ENCODE measurements at places on chromosomes 12 and 14. TPM values are rescaled to one million over a fixed set of nuclear protein-coding genes. Genes with fewer than 3 reads are reported as not detected.

The ACOT6 gene
- 0.18 TPM for total RNA-seq

The PLEKHG3 gene
- total RNA-seq, result 7.1 TPM

The LRRC43 gene
- total RNA-seq, result 0.37 TPM

The ASCL1 gene
- not detected for total RNA-seq

DNA sequence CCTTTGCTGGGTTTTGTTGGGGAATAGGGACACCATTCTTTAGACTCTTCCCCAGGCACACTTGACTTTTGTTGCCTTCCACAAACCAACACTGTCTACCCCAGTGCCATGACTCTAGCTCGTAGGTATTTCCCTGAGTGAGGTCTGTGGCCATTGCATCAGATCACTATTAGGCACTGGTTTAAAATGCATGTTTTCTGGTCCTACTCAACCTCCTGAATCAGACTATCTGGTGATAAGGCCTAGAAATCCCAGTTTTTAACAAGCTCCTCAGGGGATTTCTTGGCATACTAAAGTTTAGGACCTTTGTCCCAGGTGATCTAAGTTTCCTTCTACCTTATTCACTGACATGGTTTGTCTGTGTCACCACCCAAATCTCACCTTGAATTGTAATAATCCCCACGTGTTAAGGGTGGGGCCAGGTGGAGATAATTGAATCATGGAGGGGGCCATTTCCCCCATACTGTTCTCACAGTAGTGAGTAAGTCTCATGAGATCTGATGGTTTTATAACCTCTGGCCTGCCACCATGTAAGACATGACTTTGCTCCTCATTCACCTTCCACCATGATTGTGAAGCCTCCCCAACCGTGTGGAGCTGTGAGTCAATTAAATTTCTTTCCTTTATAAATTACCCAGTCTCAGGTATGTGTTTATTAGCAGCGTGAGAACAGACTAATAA is 87.8 kb upstream of the PSMC1 start:
- H3K4me1 ChIP-seq, result no peaks in the 10 kb centered on the region
- H3K36me3 ChIP-seq, result no peaks in the 10 kb centered on the region
- DNase-seq, result no peak
- H3K27ac ChIP-seq, result no peak overlapping the region
- H3K4me3 ChIP-seq, result no peak overlapping the region
- H3K27me3 ChIP-seq, result peaks cover 10% of the 10 kb centered on the region

GRCh38 chr14:70885343-70886022 is 21.8 kb upstream of the PCNX1 start:
- peak overlapping the region; percentile 96 for H3K27ac ChIP-seq
- peak; percentile 84 for DNase-seq
- peaks cover 81% of the 10 kb centered on the region for H3K4me1 ChIP-seq
- no peaks in the 10 kb centered on the region for H3K27me3 ChIP-seq

DNA sequence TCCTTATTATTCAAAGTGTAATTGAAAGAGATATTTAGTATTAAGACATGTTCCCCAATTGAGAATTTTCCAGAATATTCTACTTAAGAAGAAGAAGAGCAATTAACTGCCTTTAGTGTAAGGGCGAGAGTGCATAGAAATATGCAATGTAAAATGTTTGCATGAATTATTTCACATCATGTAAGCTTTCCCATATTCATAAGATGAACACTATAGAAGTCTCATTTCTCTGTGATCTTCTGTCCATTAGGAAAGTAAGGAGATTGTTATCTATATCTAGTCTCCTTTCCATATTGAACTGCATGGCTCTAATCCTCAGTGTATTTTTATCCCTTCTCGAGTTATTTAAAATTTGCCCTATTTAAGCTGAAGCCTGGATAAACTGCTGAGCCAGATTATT is 17.1 kb upstream of the FGD4 start:
- no peak overlapping the region for H3K4me3 ChIP-seq
- no peaks in the 10 kb centered on the region for H3K4me1 ChIP-seq
- H3K27ac ChIP-seq, result no peak overlapping the region
- H3K27me3 ChIP-seq, result no peaks in the 10 kb centered on the region
- DNase-seq, result no peak

GRCh38 chr12:91271185-91271584 is 88.6 kb upstream of the DCN start:
- no peak for DNase-seq
- no peaks in the 10 kb centered on the region for H3K36me3 ChIP-seq
- H3K27ac ChIP-seq, result no peak overlapping the region
- H3K4me1 ChIP-seq, result no peaks in the 10 kb centered on the region
- peaks cover 17% of the 10 kb centered on the region for H3K27me3 ChIP-seq

DNA sequence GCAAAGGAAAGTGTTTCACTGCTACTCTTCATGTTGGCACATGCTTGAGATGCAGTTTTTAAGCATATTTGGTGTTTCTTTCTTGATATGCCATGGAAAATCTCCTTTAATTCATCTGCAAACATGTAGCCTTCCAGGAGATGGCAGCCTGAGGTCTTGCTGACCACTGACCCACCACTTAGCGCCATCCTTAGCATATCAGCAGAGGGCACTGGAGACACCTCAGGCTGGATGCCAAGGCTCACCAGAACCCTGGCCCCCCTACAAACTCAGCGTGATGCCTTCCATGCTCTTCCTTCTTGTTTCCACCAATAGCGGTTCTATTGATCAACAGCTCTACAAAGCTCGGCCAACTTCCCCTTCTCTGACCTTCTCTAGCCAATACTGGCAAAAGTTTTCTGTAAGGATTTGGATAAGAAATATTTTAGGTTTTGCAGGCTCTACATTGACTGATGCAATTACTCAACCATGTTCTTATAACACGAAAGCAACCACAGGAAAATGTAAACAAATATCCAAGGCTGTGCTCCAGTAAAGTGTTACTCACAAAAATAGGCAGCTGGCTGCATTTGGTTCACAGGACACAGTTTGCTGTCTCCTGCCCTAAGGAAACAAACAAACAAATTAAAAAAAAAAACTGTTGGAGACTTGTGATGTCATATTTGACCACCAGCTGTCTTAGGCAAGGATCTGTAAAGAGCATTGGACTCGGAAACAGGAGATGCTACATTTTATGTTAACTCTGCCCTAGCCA is 209.7 kb downstream of the SLC15A4 start:
- no peak overlapping the region for H3K27ac ChIP-seq
- H3K4me3 ChIP-seq, result no peak overlapping the region
- no peak for DNase-seq
- no peaks in the 10 kb centered on the region for H3K4me1 ChIP-seq

- H3K27ac ChIP-seq, result no peak overlapping the region
- no peaks in the 10 kb centered on the region for H3K27me3 ChIP-seq
- H3K4me1 ChIP-seq, result peaks cover 16% of the 10 kb centered on the region
Observed at GRCh38 chr12:103816663-103817062, 24.4 kb downstream of the NT5DC3 start.

- no peaks in the 10 kb centered on the region for H3K36me3 ChIP-seq
- no peaks in the 10 kb centered on the region for H3K27me3 ChIP-seq
- H3K27ac ChIP-seq, result no peak overlapping the region
- H3K4me3 ChIP-seq, result no peak overlapping the region
- H3K4me1 ChIP-seq, result no peaks in the 10 kb centered on the region
Observed at GRCh38 chr12:97487470-97487869, 24.9 kb downstream of the RMST start.

DNA sequence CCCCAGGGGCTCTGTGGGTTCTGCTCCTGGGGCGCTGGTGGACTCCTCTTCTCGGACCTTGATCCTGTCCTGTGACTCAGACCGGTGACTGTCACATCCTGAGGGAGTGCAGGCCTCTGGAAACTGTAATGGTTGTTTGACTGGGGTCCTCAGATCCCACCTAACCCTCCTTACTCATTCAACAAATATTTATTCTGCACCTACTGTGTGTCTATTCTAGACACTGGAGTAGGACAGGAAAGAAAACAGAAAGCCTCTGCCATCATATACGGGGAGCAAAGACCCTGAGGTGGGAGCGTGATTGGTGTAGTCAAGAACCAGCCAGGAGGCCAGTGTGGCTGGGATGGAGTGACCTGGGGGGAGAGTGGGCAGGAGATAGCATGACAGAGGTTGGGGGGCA is 47.6 kb downstream of the ESRRB start:
- no peak overlapping the region for H3K27ac ChIP-seq
- DNase-seq, result no peak
- H3K4me1 ChIP-seq, result no peaks in the 10 kb centered on the region

DNA sequence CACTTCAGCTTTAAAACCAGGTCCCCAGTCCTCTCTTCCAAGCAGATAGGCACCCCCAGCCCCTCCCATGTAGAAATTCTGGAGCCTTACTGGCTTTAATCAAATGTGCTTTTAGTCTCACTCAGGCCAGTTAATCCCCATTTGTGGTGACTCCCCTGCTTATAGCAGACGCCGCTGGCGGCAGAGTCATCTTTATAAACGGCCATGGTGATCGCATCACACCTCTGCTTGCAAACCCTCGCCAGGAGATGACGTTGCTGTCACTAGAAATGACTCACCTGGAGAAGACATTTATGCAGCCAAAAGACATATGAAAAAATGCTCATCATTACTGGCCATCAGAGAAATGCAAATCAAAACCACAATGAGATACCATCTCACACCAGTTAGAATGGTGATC is 369.3 kb downstream of the VRK1 start:
- H3K27me3 ChIP-seq, result no peaks in the 10 kb centered on the region
- H3K36me3 ChIP-seq, result no peaks in the 10 kb centered on the region
- no peaks in the 10 kb centered on the region for H3K4me1 ChIP-seq
- H3K27ac ChIP-seq, result no peak overlapping the region
- no peak for DNase-seq

DNA sequence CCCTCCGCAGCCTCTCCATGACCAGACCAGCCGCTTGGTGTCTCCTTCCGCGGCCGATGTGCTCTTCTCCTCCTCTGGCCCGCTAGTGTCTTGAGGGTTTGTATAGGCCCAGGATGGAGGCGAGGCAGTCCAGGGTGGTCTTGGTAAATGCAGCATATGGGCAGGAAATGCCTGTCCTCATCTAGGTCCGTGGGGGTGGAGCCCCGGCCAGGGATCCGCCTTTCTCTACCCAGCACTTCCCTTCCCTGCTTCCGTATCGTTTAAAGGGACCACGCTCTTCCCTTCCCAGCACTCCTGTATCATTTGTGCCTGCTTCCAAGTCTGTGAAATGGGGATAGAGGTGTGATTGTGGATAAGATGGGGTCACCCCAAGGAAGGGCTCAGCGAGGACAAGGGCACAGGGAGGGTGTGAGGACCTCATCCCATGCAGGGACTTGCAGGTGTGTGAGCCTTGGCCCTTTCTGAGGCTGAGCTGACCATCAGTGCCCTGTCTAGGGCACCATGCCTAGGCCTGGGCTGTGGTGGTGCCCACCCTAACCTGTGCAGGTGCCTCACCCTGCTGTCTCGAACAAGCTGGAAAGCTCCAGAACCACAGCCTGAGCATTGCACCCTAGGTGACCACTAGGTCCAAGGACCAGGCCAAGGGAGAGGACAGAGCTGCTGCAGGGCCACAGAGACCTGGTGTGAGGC is 326.8 kb upstream of the RTL1 start:
- H3K27ac ChIP-seq, result no peak overlapping the region
- no peaks in the 10 kb centered on the region for H3K4me1 ChIP-seq
- H3K4me3 ChIP-seq, result no peak overlapping the region

- H3K4me3 ChIP-seq, result no peak overlapping the region
- H3K27me3 ChIP-seq, result no peaks in the 10 kb centered on the region
- no peak for DNase-seq
- H3K36me3 ChIP-seq, result no peaks in the 10 kb centered on the region
- no peaks in the 10 kb centered on the region for H3K4me1 ChIP-seq
Observed at GRCh38 chr14:30195941-30196340, 268.3 kb upstream of the PRKD1 start.

DNA sequence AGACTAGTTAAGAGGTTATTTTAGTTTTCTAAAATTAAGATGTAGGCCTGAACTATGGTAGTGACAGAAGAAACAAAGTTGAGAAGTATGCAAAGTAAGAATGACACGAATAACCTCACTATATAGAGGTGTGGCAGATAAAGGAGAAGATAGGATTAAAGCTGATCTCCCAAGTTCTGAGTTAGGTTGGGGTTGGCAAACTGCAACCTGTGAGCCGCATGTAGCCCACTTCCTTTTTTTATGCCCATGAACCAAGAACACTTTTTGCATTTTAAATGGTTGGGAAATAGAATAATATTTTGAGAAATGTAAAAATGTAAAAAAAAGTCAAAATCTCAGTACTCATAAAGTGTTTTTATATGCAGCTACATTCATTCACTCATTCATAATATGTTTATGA is 34.3 kb downstream of the KTN1 start:
- peaks cover 11% of the 10 kb centered on the region for H3K4me1 ChIP-seq
- H3K4me3 ChIP-seq, result no peak overlapping the region
- peak overlapping the region; percentile 20 for H3K27ac ChIP-seq
- no peaks in the 10 kb centered on the region for H3K27me3 ChIP-seq
- DNase-seq, result no peak

- DNase-seq, result no peak
- H3K4me3 ChIP-seq, result no peak overlapping the region
- no peaks in the 10 kb centered on the region for H3K27me3 ChIP-seq
- peaks cover 43% of the 10 kb centered on the region for H3K36me3 ChIP-seq
- H3K27ac ChIP-seq, result no peak overlapping the region
Observed at GRCh38 chr12:26697217-26697616, 135.8 kb downstream of the ITPR2 start.

- no peaks in the 10 kb centered on the region for H3K36me3 ChIP-seq
- no peak overlapping the region for H3K4me3 ChIP-seq
- DNase-seq, result no peak
- no peak overlapping the region for H3K27ac ChIP-seq
- peaks cover 45% of the 10 kb centered on the region for H3K27me3 ChIP-seq
Observed at GRCh38 chr12:40223646-40224045, 1.2 kb upstream of the LRRK2 start.

DNA sequence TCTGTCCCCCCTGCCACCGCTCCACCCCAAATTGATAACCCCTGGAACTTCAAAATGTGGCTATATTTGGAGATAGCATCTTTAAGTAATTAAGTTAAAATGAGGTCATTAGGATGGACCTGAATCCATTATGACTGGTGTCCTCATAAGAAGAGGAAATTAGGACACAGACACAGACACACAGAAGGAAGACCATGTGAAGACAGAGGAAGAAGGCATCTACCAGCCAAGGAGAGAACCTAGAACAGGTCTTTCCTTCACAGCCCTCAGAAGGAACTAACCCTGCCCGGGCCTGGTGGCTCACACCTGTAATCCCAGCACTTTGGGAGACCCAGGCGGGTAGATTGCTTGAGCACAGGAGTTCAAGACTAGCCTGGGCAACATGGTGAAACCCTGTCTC is 3.6 kb upstream of the HRK start:
- H3K4me1 ChIP-seq, result peaks cover 20% of the 10 kb centered on the region
- no peak overlapping the region for H3K27ac ChIP-seq
- H3K27me3 ChIP-seq, result peaks cover 36% of the 10 kb centered on the region
- H3K4me3 ChIP-seq, result no peak overlapping the region
